ENCODE measurements at places on chromosomes 11 and 22.

DNA sequence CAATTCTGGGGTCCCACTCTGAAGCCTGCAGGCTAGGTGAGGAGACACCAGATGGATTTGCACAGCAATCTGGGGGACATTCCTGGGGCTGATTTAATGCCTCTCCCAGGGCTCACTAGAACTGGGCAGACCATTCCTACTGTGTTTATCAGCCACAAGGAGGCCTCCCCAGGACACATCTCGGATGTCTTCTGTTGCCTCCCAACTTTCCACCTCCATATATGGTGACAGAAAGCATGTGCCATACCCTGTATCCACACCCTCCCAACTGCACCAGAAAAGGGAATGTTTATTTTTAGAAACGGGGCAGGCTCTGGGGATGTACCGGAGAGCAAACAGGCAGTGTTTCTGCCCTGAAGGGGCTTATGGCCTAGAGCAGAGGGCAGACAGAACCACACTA is 181.8 kb downstream of the CSNK2A3 start:
- peak; percentile 99 for DNase-seq

GRCh38 chr11:117519590-117519989 is 191.9 kb downstream of the CEP164 start:
- DNase-seq: no peak

DNA sequence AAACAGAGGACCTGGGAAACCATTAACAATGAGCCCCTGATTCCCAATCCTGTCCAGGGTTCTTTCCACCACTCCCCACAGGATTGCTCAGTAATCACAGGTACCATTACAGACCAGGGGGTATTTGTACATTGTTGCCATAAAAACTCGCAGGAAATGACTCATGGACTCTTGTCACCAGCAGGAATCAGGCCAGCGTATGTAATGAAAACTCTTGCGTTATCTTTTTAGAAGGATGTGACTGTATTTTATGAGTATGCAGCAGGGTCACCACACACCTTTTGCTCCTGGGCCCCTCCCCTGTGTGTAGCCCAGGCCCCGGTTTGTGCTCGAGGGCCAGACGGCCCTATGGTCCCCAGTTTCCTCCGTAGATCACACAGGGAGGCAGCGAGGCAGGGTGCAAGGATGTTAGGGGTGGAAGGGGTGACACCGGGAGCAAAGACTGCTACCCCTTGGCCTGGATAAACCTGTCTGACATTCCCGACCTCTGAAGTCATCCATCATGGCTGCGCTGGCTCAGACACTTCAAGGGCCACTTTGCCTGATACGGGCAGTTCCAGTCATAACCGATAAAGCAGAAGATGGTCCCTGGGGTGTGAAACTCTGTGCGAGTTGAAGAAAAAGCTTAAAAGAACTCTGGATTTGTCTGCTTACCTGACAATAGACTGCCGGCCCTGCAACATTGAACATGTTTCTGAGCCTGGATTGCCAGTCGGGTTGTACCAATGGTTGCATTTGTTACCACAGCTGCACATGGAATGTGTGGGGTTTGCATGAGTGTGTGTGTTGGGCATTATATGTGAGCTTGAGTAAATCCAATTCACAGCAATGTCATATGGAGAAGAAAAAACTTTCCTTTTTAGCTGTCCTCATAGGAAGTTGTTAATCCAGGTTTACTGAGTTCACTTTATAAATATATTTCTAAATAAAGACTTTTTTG is 56.9 kb downstream of the MICAL2 start:
- DNase-seq: peak; percentile 86

DNA sequence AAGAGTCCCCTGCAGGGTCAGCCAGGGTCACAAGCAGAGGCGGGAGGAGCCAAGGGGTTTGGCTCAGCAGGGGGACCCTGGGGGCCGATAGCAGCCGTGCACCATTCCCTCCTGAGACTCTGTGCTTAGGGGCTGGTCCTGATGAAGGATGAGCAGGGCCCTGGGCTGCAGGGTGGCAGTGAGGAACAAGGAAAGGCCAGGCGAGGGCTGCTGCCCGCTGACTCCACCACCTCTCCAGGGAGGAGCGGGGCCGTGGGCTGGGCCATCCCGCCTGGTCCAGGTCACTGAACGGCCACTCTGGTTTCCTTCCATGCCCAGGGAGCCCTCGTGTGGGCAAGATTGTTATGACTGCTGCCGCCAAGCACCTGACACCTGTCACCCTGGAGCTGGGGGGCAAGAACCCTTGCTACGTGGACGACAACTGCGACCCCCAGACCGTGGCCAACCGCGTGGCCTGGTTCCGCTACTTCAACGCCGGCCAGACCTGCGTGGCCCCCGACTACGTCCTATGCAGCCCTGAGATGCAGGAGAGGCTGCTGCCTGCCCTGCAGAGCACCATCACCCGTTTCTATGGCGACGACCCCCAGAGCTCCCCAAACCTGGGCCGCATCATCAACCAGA is 9.2 kb upstream of the NDUFS8 start:
- DNase-seq: no peak

DNA sequence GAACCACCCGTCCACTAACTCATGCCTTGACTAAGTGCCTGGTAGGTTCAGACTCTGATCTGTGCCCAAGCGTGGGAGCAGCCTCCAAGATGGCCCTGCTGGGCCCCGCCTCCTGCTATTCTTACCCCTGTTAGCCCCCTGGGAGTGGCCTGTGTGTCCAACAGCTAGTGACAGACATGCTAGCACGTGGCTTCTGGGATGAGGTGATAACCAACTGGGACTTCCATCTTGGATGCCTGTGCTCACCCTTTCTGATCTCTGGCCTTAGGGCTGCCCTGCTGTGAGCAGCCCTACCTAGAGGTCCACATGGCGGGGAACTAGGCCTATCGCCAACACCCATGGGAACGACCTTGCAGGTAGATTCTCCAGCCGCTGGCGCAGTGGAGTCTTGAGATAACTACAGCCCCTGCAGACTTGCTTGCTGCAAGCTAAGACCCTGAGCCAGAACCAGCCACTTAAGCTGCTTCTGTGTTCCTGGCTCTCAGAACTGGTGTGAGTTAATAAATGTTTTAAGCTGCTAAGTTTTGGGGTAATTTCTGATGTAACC is 2.7 kb downstream of the MRPL21 start:
- DNase-seq: no peak

DNA sequence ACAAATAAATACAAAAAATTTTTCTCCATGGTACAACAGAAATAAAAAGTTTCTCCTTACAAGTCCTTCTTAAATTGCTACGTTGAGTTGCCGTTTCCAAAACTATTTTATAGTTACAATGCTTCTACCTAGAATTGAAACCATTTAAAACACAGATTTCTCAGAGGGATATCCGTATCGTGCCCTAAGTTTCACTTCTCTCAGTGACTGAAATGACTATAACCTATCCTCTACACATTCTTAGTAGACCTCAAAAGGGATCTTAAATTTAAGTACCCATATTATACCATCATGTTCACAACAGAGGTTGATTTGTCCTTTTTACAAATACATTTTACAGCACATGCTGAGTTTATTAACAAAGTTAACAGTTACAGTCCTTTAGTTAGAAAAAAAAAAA is 44.1 kb downstream of the USP28 start:
- DNase-seq: no peak

DNA sequence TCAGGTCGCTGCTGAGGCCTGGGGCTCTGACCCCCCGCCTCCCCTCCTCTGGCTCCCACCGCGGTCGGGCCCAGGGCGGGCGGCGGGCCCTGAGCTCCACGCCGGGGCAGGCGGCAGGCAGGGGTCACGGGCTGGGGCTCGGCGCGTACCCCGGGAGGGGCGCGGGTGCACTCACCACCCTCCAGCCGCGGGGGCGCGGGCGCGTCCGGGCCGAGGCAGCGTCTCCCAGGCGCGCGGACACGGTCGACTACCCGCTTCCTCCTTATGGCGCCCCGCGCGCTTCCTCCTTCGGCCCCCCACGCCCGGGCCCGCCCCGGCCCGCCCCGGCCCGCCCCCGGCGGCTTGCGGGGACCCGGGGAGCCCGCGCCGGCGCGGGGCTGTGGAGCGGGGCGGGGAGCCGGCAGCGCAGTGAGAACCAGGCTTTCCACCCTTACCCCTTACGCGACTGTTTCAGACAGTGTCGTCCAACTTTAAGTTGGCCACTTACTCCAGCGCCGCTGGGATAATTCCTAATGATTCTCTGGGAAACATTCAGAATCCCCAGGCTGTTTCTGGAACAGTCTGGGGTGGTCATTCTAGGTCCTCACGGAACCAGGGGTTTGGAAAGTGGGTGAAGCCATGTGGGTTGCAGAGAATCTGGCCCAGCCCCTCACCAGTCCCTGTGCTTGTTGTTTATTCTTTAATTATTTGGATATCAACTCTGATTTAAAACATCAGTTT is at the start of gene BID:
TSS of gene BID (minus strand) at position 264 of the 720 bp plus-strand sequence. CDS start 24,353 bp downstream, outside the sequence.
- DNase-seq: no peak

- DNase-seq: no peak
Measured at GRCh38 chr22:17161991-17162390, 2.9 kb upstream of the HDHD5 start.

GRCh38 chr22:24486501-24486921 is 8.6 kb upstream of the UPB1 start:
- DNase-seq: peak; percentile 86

- no peak for DNase-seq
Measured at GRCh38 chr11:129705341-129705740, 110.3 kb upstream of the TMEM45B start.

- DNase-seq: no peak
Measured at GRCh38 chr11:65642014-65642671, 4.2 kb downstream of the SIPA1 start.

GRCh38 chr22:28141614-28142013 is 222.6 kb upstream of the PITPNB start:
- DNase-seq: peak; percentile 82

- peak; percentile 60 for DNase-seq
Measured at GRCh38 chr11:88398372-88398771, 60.8 kb upstream of the CTSC start.

DNA sequence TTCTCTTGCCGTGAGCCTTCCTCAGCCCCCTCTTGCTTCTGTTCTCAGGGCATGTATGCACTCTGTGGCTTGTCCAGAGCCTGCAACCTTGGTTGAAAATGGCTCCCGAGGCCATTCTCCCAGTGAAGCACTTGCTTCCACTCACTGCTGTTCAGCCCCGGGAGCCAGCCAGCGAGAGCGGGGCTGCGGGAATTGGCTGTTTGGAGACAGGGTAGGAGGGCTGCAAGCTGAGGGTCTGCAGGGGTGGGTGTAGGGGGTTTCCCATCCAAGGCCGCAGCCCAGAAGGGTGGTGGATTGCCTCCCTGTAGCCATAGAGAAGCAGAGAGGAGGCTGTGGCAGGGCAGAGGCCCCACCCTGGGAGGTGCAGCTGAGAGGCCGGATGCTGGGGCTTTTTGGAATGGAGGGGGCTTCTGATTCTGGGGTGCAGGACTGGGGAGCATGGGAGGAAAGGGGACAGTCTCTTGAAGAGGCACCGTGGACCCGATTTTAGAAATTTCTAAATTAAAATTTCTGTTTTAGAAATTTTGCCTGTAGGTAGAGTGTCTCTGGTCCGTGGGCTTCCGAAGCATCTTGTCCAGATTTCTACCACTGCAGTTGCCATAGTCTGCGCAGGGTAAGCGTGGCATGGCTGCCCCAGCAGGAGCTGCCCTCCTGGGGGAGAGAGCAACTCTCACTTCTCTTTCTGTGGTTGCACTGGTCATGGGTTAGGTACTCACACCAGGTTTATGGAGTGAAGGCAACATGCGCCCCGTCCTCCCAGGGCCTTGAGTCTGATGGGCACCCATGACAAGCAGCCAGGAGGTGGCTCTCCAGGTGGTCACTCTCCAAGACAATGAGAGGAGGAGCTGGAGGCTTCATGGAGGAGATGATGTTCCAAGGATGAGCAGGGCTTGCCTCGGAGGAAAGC is 100.2 kb downstream of the TBC1D22A start:
- no peak for DNase-seq
